Activated CD8-positive, alpha-beta memory T cell treated with anti-CD3 and anti-CD28 coated beads for 48 hours (primary cell): ENCODE measurements at places on chromosomes 6 and 20.

GRCh38 chr6:45816674-45817297 is 198.9 kb downstream of the CLIC5 start:
- DNase-seq = no peak

- DNase-seq = no peak
Observed at GRCh38 chr20:23163562-23163961, 77.4 kb upstream of the CD93 start.

- DNase-seq = no peak
Observed at GRCh38 chr6:108502832-108503231, 57.9 kb upstream of the FOXO3 start.

- DNase-seq = no peak
Observed at GRCh38 chr6:158835616-158836221, 16.6 kb upstream of the EZR start.

- no peak for DNase-seq
Observed at GRCh38 chr6:317448-318144, 25.3 kb downstream of the DUSP22 start.

DNA sequence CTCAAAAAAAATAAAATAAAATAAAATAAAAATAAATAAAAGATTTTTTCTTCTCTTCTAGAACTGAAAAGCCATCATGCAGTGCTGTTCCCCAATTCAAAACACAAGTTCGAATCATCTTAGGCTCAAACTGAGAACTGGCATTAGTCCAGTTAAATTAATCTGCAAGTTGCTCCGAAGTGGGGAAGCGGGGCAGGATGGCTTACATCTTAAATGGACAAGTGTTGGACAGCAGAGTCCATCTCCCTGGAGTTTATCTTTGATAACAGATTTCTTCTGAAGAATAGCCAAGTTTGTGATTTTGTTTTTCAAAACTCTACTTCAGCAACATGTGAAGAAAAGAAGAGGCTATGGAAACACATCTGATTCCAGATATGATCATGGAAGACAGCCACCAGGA is 111.3 kb upstream of the ASF1A start:
- DNase-seq = no peak

DNA sequence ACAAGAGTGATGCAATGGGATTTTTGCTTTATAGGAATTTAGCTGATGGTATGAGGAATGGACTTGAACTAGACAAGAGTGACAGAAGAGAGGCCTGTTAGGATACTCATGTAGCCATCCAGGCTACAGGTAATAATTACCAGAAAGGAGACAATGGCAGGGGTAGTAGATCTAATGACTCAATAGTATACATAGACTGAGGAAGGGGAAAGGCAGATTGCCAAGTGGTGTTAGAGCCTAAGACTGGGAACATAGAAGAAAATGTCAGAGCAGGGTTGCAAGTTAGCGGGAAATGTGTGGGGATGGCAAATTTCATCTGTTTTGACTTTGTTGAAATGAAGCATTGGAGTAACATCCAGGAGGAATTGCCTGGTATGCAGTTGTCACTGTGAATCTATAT is 295.6 kb downstream of the UTRN start:
- no peak for DNase-seq

GRCh38 chr20:60641879-60642447 is 610.1 kb upstream of the CDH4 start:
- DNase-seq = no peak

- no peak for DNase-seq
Observed at GRCh38 chr6:157892363-157892877, 69.4 kb downstream of the SNX9 start.

DNA sequence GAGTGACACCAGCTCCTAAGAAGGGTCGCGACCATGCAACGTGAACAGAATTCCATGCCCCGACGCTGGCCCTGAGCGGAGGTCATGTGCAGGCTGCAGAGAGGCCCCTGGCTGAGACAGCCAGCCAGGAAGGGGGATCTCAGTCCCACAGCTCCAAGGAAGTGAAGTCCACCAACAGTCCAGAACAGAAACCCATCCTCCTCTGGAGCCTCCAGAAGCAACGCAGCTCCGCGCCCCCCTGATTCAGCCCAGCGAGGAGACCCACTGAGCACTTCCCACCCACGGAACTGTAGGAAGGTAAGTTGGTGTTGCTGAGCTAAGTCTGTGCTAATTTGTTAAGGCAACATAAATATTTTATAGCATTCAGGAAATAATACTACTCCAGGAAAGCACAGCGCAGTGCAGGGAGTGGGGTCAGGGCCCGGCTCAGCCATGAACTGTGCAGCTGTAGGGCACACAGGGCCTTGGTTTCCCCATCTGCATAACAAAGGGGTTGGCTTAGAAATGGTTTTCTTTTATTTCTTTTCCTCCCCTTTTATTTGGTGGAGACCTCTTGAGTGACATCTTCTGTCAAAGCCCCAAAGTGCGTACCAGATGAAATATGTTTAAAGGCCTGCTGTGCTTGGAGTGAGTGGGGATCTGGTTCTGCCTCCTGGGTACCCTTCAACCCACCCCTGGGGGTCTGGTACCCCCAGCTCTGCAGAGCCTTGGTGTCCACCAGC is 241.1 kb upstream of the PMEPA1 start:
- no peak for DNase-seq

GRCh38 chr20:18543932-18544331 is 23.3 kb upstream of the SMIM26 start:
- no peak for DNase-seq

- no peak for DNase-seq
Observed at GRCh38 chr6:109821428-109821827, 130.3 kb downstream of the FIG4 start.
